ENCODE measurements at places on chromosomes 11 and 22.

- no peak for DNase-seq
These were observed 15.1 kb downstream of the EIF4G2 start for GRCh38 chr11:10793470-10794255.

- DNase-seq = no peak
These were observed at the start of gene MRGPRE for GRCh38 chr11:3231851-3232744. MRGPRE (minus strand) TSS chr11:3232417; CDS start chr11:3228799, 3,618 bp downstream.

GRCh38 chr11:37105427-37105826, 507.4 kb upstream of the RAG2 start:
- DNase-seq = no peak

DNA sequence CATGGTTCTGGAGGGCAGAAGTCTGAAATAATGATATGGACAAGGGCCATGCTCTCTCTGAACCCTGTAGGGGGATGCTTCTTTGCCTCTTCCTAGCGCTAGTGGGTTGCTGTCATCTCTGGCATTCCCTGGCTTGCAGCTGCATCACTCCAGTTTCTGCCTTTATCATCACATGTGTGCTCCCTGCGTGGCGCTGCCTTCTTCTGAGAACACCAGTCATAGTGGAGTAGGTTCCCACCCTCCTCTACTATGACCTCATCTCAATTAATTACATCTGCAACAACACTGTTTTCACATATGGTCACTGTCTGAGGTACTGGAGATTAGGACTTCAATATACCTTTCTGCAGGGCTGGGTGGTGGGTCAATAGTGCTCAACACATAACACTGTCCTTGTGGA, 402.3 kb upstream of the NARS2 start:
- DNase-seq = no peak

DNA sequence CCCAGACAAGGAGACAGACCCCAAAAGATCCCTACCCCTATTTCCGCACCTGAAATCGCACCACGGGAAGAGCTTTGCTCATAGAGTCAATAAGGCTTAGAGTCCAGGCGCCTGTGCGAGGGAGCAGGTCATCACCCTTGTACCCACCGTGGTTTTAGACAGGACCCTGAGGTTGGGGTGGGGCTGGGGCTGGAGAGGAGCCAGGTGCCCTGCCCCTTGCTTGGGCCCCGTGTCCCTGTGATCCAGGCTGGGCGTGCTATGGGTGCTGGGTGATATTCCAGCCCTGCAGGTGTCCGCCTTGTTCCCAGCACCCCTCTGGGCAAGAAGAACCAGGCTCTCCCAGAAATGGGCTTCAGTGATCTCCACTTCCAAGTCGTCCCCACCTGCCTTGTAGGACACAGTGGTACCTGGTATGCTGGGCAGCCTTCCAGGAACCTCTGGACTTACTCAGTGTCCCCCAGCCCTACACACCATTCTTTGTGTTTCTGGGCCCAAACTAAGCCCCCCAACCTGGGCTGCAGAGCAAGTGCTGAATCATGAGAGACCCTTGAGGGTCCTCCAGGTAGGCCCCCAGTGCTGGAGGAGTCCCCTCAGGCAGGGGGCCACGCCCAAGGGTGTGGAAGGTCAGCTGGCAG, 4.5 kb downstream of the CD81 start:
- DNase-seq = no peak

- no peak for DNase-seq
These were observed 12.3 kb downstream of the ENDOD1 start for GRCh38 chr11:95101935-95102334.

DNA sequence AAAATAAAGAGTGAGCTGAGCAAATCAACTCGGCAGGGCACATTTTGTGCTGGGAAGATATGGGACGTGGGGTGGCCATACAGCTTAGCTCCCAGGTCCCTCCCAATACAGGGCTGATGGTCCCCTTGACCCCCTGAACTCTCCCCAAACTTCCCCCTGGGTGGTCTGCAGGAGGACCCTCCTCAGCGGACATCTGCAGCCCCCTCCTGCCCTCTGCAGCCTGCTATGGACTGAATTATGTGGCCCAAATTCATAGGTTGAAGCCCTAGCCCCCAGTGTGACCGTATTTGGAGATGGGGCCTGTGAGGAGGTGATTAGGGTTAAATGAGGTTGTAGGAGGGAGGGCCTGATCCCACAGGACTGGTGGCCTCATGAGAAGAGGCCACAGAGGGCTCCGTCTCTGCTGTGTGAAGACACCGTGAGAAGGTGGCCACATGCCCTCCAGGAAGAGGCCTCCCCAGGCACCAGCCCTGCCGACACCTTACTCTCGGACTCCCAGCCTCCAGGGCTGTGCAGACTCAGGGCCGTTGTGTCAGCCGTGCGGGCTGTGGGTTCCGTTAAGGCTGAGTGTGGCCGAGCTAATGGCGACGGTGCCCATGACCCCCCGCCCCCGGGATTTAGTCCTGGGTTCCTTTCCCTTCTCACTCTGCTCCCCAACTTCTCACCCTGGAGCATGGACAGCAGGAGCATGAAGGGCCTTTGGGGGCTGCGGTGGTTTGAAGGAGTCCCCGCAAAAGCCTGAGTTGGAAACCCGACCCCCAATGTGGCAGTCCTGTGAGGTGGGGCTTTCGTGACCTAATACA, 1042.8 kb downstream of the BRD1 start:
- DNase-seq = no peak

- DNase-seq = no peak
These were observed 87.0 kb upstream of the THY1 start for GRCh38 chr11:119509969-119510401.

GRCh38 chr11:22342211-22343031, 4.2 kb downstream of the SLC17A6 start:
- no peak for DNase-seq

DNA sequence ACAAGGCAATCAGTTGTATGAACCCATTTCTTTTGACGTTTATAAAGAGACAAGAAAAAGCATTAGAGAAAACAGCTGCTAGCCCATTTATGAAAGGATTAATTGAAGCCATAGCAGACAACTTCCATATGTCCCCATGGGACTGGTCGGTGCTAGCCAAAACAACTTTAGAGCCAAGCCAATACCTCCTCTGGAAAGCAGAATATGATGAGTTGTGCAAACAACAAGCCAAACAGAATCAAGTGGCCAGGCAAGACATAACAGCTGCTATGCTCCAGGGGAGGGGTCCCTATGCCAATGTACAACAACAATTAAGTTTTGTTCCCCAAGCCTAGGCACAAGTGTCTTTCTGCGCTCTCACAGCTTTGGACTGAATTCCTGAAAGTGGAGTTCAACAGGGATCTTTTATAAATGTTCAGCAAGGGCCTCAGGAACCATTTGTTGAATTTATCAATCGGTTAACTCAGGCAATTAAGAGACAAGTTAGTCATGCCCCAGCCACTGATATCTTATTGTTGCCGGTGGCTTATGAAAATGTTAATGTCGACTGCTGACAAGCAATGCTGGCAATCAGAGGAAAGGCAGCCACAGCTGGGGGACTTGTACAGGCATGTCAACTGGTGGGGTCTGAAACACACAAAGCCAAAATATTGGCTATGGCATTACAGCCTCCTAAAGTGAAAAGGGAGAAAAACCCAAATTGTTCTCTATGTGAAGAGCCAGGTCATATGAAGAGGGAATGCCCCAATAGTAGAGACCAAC, 1593.1 kb upstream of the TENM4 start:
- DNase-seq = no peak

DNA sequence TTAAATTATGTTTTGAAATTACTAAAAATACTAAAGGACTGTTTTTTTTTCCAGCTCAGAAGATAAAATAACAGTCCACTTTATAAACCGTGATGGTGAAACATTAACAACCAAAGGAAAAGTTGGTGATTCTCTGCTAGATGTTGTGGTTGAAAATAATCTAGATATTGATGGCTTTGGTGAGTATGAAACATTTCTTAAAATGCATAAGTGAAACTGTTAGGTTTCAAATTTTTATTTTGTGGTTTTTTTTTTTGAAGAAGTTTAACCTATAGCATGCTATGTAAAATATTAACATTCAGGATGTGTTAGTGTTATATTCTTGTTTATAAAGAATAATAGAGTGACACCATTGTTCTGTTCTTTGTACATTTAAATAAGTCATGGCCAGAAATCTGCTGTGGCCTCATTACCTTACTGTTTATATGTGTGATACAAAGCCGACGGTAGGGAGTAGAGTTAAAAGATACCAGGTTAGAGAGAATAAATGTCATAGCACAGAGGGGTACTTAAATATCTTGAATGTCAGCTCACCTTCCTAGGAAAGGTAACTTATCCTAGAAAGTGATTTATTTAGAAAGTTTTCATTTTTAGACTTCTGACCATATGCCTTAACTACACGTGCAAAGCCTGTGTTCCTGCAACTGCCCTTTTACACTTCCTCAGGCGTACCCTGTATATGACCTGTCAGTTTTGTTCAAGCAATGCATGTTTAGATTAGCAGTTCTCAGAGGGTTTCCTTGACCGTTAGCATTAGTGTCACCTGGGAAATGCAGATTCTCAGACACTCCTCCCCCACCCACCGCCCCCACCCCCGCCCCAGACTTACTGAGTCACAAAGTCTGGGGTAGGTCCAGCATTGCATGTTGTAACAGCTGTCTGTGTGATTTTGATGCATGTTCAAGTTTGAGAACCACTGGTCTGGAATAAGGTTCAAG, 6.3 kb downstream of the FDX1 start:
- DNase-seq = no peak

DNA sequence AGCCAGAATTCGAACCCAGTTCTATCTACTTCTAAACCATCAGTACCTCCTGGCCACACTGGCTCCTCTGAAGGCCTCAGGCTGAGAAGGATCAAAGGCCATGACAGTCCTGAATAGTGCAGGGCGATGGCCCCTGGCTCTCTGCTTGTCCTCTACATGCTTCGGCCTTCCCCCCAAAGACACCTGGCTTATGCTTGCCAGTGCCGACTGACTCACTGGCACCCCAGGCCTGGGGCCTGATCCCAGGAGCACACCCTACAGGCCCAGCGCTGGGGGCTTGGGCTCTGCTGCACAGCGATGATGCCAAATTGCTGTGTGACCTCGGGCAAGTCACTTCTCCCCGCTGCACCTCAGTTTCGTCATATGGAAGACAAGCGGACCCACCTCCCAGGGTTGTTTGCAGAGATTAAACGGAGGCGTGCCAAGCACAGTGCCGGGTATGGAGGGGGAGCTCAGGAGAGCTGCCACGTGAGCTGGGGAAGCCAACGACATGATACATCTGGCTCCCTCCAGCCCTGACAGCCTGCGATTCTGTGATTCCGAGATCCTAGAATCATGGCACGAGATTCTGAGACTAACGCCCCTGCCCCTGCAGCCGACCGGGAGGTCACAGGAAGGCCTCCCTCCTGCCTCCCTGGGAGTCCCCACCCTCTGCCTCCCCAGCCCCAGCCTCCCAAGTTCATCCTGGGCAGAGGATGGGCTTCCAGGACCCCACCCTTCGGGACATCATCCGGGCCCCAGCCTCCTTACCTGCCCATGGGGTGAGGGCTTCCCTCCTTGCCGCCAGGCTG, 1.0 kb downstream of the SSTR3 start:
- no peak for DNase-seq

GRCh38 chr22:23196165-23196564, 15.9 kb downstream of the BCR start:
- DNase-seq = no peak
